ENCODE measurements at places on chromosomes 16 and 17.
A peak's percentile ranks its signal among the peaks of the same experiment; 100 is the strongest.

GRCh38 chr16:65537336-65537735 lies 415.5 kb upstream of the CDH11 start:
- no peak for DNase-seq

- DNase-seq: no peak
Measured at GRCh38 chr17:8221663-8222379, 11.4 kb upstream of the AURKB start.

DNA sequence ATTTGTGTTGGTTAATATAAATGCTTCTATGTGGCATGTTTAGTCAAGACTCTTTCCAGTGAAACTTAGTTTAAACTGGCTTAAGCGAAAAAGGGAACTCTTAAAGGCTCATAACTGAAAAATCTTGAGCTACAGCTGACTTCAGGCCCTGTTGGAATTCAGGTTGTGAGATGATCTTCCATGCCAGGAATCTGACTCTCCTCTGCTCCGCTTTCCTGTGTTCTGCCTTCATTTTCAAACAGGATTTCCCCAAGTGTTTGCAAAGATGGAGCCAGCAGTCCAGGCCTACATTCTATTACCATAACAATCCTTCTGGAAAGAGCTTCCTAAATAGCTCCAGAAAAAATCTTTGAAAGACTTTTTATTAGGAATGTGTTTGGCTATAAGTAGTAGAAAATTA lies 134.9 kb downstream of the NLK start:
- DNase-seq: no peak

- no peak for DNase-seq
Measured at GRCh38 chr16:25568991-25569390, 122.8 kb upstream of the HS3ST4 start.

- no peak for DNase-seq
Measured at GRCh38 chr16:2983706-2984136, 3.5 kb upstream of the PKMYT1 start.

- no peak for DNase-seq
Measured at GRCh38 chr17:4604111-4604644, 19.8 kb downstream of the SMTNL2 start.

- DNase-seq: no peak
Measured at GRCh38 chr16:85640254-85640558, 27.1 kb downstream of the GSE1 start.

- DNase-seq: no peak
Measured at GRCh38 chr16:17350207-17350606, 120.6 kb downstream of the XYLT1 start.

DNA sequence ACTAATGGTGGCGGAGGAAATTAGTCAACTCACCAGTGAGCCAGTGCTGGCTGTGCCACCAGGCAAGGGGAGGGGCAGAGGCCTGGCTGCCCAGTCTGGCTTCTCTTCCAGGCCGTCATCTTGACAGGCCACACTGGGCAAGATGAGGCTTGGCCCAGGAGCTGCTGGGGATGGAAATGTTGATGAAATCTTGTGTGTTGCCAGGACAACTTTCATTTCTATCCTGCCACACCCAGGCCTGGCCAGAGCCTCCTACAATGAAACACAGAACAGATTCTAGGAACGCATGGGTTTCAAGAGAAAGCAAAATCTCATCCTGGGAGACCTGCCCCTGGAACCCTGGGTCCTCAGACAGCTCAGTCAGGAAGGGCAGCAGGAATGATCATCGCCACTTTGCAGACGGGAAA lies 9.3 kb downstream of the HEXIM2 start:
- DNase-seq: peak; percentile 93

DNA sequence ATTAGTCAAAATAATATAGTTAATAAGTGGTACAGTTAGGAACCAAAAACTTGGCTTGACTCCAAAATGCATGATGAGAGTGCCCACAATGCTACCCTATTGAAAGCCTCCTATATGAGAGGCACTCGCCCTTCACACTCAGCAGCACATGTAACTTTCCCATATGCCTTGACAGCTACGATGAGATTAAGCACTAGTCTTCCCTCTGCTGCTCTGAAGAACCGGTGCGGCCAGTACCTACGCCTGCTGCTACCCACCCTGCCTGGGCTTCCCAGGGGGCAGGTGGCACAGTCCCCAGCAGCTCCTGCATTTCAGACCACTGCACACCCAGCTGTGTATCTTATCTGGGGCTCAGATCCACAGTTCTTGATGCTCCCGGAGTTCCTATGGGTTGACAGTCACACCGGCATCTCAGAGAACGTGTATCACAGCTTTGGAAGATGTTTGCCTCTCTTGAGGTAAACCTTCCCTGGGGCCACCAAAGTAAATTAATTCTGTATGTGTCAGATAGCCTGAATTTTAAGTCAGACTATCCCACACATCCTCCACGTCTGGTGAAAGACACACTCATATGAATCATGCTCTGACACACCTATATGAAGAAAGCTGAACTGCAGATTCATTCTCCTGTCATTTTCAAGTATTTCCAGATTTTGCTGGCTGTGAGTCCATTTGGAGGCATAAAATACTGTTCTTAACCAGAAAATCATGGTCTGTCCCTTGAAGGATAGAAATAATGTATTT lies 77.8 kb downstream of the MYH10 start:
- no peak for DNase-seq

All from vagina (tissue), 2 donors.